ENCODE measurements at places on chromosomes 5 and 9.

DNA sequence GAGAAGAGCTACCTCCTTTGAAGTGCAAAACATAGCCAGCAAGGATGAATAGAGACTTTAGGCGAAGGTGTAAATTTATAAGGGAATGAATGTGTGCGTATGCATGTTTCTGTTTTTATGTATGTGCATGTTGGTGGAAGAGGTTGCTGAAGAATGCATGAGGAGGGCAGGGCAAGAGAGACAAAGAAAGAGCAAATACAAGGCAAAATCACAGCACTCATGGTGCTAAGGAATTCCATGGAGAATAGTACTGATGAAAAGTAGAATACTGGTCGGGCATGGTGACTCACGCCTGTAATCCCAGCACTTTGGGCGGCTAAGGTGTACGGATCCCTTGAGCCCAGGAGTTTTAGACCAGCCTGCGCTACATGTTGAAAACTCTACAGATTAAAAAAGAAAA, 762.1 kb upstream of the PTPRD start:
- DNase-seq: no peak

DNA sequence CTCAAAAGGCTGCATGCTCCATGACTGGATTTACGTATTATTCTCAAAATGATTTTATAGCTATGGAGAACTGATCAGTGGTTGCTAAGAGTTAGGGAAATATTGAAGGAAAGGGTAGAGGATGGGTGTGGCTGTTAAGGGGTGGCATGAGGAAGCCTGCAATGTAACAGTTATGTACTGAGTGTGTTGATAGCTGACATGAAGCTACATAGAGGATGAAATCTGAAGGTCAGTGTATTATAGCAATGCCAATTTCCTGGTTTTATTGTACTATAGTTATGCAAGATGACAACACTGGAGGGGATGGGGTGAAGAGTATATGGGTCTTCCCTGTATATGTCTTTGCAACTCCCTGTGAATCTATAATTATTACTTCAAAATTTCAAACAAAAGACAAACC, 51.0 kb downstream of the TMEM245 start:
- DNase-seq: no peak

GRCh38 chr5:180647465-180647864, 1.9 kb downstream of the FLT4 start:
- no peak for DNase-seq

GRCh38 chr5:16841416-16841815, 94.7 kb downstream of the MYO10 start:
- no peak for DNase-seq

DNA sequence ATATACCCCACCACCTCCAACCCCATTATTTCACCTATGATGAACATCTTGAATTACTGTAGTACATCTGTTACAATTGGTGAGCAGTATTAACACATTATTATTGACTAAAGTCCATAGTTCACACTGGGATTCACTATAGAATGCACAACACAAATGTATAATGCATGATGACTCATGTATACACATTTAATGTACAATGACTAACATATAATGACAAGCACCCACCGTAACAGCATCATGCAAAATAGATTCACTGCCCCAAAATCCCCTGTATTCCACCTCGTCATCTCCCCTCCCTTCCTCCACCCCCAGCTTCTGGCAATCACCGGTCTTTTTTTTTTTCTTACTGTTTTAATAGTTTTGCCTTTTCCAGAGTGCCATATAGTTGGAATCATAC, 47.1 kb upstream of the NEK6 start:
- DNase-seq: peak; percentile 59

GRCh38 chr5:138458384-138458783, 6.9 kb upstream of the EGR1 start:
- DNase-seq: no peak

DNA sequence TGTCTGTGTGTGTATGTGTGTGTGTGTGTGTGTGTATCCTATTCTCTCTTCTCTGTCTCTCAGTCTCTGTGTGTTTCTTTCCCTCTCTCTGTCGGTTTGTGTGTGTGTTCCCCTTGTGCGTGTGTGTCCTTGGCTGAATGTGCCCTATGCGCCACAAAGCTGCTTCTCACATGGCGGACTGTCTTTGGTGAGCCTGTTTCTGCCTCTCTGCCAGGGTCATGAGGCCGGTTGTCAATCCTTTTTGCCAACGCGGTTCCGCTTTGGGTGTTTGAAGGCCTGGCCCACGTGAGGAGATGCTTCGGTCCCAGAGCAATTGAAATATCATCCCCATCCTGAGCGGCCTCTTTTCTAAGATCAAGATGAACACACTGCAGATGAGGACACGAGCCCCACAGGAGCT, 476.0 kb downstream of the SPATA31A7 start:
- no peak for DNase-seq

DNA sequence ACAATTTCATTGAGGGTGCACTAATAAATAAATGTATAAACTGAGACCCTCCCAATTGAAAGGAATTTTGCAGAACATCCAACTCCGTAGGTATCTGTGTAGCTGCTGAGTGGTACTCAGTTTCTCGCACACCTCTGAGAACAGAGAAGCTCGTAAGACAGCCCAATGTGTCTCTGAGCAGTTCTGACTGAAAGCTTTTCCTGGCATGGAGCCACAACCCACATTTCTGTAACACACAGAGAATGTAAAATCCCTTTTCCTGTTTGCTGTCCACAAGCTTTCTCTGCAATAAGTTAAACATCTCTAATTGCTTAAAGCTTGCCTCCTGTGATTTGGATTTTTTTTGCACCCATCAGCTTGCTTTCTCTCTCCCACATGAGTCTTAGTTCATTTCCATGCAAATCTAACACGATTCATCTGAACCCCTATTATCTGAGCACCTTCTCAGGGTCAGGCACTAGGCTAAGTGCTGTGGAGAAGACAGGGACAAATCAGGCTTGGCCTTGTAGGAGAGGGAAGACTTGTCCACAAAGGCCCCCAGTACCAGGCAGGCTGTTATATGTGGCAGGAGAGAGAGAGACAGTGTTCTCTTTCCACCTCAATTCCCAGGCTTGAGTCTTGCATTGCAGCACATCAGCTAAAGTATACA, 44.2 kb upstream of the COL15A1 start:
- no peak for DNase-seq

DNA sequence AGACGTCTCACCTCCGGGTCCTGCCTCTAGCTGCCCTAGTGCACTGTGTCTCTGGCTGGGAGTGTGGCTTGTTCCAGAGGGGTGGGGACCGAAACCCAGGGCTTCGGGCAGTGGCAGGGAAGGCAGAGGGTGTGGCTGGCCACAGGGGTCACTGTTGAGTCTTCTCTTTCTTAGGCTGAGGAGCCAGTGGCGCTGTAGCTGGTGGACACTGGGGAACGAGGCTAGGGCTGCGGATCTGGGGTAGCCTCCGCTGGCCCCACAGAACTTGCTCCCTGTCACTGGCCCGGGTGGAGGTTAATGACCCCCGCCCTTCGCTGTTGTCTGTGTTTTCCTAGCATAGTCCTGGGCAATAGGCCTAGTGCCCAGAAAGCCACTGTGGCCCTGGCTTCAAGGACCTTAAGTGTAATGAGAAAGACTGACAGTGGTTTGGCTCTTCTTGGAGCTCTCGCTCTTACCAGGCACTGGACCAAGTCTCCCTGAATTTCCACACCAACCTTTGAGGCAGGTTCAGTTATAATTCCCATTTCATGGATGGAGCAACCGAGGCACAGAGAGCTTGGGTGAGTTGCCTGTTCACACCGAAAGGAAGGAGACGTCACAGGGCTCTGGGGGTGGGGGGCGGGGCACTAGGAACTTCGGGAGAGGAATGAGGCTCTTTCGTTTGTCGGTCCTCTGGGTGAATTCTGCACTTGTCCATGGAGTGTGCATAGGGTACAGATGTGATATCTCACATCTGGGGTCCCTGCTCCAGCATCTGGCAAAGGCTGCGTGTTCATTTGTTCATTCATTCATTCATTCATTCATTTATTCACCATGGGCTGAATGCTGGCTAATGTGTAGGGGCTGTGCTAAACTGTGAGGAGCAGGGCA, 4.8 kb upstream of the IER5L start:
- DNase-seq: no peak

DNA sequence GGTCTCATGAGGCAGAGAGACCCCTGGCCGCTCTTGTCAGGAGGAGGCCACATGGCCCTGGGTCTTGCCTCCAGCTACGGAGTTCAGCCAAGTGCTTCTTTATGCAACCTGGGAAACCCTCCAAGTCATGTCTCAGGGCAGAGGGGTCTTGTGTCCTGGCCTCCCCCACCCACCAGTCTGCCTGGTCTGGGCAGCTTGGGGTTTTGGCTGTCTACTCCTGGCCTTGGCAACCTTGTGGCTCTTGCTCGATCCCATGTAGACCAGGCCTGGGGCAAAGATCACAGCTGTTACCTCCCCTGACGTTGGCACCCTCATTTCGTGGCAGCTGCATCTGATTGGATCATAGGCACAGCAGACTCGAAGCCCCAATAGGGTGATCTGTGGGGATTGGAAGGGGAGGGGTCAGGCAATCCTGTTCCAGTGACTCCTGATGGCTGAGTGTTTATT, 28.4 kb downstream of the JADE2 start:
- no peak for DNase-seq

DNA sequence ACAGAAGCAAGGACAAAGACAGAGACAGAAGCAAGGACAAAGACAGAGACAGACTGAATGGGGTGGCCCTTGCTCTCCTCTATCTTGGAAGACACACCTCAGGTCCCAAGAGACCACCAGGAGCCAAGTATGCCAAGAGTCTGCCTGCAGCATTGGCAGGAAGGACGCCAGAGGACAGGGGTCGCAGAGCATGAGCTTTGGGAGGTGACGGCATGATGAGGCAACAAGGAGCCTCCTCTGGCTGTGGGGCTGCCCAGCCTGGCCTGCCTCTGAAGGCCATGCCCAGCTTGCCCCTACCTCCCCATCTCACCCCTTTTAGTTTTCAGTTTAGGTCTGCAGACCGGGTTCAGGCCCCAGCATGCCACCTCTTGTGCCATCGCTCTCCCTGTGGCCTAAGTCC, 17.6 kb downstream of the PDGFRB start:
- DNase-seq: no peak

DNA sequence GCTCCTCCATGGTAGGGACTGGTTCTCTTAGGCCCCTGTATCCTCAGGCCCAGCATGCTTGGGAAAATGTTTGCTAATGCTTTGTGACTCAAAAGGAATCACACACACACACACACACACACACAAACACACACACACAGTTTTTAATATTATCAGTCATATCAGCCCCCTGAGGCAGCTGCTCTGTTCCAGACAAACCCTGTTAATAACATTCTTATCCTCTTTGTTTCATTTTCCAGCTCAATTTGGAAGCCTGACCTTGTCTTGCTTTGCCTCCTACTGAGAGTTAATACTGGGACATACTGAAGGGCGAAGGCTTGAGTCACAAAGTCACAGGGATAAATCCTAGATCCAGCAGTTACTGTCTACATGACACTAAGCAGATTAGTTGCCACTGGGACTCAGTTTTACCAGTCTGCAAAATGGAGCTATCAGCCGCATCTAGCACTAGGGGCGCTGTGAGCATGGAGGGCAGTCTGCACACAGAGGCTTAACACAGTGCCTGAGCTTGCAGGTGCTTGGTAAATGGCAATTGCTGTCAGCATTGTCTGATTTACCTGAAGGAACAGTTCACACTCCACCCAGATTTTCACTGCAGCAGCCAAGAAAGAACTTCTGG, 37.1 kb upstream of the KCNMB1 start:
- no peak for DNase-seq

DNA sequence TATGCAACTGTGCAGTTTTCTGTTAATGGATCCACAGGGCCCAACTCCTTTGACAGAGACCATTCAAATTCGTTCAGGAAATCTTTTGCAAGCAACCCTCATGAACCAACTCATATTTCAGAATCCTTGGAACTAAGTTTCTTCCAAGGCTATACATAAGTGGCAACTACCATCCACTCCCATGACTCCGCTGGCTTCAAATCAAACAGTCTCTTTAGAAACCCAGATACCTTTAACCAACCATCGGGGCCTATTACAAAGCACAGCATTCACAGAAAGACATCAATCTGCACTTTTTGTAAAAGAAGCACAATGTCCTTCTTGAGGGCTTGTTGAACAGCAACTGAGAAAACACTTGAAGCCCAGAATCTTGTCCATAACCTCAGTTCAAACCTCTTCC, 526.9 kb downstream of the DTWD2 start:
- DNase-seq: no peak

DNA sequence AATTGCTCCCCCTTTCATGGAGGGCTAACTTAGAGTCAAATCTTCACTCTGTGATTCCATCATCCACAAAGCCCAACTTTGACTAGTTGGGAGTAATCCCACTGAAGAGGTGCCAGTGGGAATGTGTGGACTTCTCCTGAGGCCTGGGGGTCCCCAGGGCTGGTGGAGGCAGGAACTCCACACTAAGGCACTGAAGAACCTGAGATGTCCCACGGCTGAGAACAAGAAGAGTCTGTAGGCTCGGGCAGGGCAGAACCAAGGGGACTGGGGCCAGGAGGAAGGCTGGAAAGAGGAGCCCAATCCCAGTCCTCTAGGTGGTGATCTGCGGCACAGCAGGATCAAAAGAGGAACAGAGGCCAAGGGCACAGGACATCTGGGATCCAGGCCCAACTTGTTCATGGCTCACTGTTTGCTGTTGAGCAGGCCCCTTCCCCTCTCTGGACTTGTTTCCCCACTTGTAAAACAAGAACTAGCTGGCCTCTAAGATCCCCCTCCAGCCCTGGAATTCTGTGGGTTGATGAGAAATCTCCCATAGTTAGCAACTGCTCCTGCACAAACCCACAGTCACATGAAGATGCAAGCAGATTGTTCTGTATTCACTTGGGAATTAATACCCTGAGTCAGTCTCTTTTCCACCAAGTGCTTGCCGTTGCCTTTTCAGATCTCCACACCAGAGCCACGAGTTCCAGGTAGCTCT, 32.7 kb upstream of the ALDH1B1 start:
- no peak for DNase-seq

DNA sequence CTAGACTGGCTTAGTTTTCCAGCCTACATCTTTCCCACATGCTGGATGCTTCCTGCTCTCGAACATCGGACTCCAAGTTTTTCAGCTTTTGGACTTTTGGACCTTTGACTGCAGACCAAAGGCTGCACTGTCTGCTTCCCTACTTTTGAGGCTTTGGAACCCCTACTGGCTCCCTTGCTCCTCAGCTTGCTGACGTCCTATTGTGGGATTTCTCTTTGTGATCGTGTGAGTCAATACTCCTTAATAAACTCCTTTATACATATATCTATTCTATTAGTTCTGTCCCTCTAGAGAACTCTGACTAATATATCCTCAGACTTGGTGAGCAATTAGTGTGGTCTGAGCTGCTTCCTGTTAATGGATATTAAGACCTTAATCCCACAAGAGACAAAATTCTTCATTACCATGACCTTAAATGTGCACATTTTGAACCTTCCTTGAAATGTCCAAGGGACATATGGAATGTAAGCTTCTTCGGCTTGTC, 752.9 kb downstream of the CDH18 start:
- no peak for DNase-seq

GRCh38 chr9:92716557-92716956, 46.6 kb upstream of the IPPK start:
- DNase-seq: peak; percentile 76

- DNase-seq: no peak
These were observed 59.5 kb downstream of the MVB12B start for GRCh38 chr9:126386088-126386487.

GRCh38 chr5:68652534-68652965, 437.0 kb downstream of the PIK3R1 start:
- no peak for DNase-seq

All from stimulated activated naive CD4-positive, alpha-beta T cell treated with Interleukin-2 at 50 U/mL for 16 hours (primary cell).